ENCODE measurements at places on chromosomes 2 and 18. TPM values are rescaled to one million over a fixed set of nuclear protein-coding genes. Genes with fewer than 3 reads are reported as not detected.

DNA sequence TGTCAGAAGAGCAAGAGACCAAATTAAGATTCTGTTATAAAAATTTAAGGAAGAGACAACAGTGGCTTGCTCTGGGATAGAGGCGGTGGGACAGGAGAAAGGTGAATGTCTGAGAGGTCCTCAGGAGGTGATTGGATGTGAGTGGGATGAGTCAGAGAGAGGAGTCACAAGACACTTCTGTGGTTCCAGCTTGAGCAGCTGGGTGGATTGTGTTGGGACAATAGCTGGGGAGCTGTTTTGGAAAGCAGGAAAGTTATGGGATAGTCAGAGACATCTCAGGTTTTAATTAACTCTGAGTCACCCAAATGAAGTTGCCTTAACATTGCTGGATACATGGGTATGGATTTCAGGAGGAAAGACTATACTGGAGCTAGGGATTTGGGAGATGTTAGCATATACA is 218.0 kb upstream of the TRIB2 start:
- DNase-seq: peak; percentile 65

DNA sequence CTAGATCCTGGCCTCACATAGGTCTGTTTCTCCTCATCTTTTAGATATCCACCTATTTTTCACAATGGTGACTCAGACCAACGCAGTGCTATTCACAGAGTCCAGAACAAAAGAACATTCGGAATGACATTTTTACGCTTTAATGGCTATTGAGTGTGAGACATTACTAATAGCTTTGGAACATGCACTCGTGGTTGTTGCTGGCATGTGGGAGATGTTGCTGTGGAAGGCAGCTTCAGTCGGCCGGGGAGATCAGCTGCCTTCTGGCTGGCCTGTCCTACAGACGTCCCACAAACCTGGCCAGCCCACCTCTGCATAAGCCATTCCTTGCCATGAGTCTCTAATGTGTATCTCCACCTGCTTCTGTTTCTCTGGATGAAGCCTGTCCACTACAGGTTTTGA is 3.4 kb downstream of the MBP start:
- peak; percentile 76 for DNase-seq

The SLC5A7 gene
- total RNA-seq: not detected

DNA sequence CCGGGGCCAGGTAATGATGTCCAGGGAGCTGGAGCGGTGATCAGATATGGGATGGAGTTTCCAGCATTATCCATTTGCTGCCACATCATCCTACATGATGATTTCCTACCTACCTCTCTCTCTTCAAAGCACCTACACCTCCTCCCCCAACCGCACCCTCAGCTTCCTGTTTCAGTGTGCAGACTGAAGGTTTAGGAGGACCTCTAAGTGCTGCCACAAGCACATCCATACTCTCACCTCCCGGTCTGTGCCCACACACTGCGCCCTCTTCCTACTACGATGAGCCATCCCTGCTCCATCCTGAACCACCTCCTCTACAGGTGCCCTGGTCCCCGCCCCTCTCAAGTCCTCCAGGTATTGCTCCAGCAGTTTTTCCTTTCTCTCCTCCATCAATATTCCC is 123.7 kb downstream of the ALPK2 start:
- DNase-seq: no peak

The BCS1L gene
- 59.9 TPM for total RNA-seq

- no peak for DNase-seq
These were observed 1.8 kb upstream of the CRYGB start for GRCh38 chr2:208147759-208148158.

DNA sequence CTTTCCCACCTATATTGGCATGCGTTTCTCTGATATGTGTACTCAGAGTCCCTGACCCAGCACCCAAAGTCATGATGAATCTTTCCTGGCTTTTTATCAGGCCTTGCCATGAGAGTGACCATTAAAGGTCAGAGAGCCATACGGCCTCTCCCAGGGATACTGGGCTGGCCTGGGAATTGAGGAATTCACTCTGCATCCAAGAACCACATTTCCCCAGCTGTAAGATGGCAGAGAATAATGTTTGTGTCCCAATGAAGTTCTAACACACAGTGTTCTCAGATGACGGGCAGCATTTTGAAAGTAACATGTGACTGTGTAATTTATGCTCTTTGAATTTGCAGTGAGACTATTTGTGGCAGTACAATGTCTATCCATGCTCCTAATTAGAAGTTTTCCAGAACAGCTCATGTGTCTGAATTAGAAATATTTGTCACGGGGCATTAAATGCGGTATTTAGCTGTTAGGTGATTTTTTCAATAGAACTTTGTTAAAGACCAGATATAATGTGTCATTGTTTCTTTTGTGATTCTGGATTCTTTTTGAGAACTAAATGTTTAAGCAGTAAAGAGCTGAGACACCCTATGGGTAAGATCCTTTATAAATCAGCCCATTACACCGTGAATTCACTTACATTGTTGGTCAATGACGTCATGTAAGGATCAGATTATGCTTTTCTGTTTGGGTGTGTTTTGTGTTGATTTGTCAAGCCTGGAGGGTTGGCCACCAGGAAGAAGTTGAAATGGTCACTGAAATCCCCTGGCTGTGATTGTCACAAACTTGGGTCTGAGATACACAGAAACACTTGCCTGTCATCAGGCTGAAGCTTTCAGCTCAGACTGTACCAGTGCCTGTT is 7.3 kb upstream of the SLC3A1 start:
- DNase-seq: peak; percentile 68

DNA sequence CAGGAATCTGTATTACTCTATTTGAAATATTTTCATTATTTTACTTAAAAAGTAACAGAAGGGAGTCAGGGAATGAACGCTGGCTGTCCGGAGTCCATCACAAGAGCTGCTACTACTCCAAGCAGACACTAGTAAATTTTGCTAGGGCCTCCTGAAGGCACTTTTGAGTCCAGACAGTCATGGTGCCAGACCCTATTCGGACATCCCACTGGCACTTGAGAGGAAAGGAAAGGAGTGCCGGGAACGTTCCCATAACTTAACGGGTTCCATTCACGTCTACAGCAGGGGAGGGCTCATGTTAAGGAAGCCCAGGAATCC is 563 bp upstream of the GMCL1 start:
- DNase-seq: no peak

DNA sequence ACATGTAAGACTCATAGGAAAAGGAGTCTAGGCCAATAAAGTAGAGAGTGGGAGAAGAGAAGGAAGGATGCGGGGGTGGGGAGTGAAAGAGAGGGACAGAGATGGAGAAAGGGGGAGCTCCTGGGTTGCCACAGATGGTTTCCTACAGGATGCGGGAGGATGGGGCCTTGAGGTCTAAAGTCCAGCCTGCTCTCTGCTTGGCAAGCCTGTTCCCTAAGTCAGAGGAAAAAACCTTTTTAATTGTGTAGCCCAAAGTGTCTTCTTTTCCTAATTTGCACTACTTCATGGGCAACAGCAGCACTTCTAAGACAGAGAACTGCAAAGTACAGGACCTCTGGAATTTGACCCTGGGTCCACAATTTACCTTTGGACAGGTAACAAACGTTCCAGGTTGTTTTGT is 1.4 kb upstream of the FAM110C start:
- no peak for DNase-seq

GRCh38 chr2:183623227-183623626 is 499.0 kb downstream of the NUP35 start:
- DNase-seq: no peak

The TBR1 gene
- not detected for total RNA-seq

- DNase-seq: no peak
These were observed 479.5 kb downstream of the ARHGAP15 start for GRCh38 chr2:143608758-143609157.

GRCh38 chr18:50401888-50402287 is 27.0 kb downstream of the SKA1 start:
- DNase-seq: peak; percentile 37

- no peak for DNase-seq
These were observed 51.2 kb downstream of the SLC14A2 start for GRCh38 chr18:45666520-45666919.

The ASXL3 gene
- total RNA-seq: 0.29 TPM

The MITD1 gene
- total RNA-seq: 37.2 TPM

DNA sequence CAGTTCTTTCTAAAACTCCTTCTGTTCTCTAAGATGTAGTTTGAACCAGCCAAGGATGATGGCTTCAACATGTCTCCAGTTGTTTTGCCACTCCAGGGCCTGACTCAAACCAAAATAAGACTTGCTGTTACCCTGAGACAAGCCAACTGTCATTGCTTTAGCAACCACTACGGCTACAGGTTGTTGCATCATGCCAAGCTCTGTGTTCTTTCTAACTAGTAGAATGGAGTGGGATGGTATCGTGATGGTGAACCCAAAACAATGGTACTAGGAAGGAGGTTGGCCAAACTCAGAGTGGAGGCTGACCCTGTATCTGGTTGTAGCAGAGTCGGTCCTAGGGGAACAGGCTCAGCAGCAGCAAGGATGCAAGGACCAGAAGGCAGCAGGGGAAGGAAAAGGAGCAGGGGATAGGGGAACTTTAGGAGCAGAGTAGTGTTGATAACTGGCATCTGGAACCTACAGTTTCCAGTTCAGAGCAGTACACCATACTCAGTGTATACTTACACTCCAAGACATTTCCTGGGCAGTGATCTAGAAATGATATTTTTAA is 51.6 kb downstream of the PDK1 start:
- no peak for DNase-seq

GRCh38 chr2:165122521-165122920 is 81.3 kb downstream of the SCN3A start:
- DNase-seq: no peak

The NAGK gene
- 65.8 TPM for total RNA-seq

The TLX2 gene
- total RNA-seq: not detected

The DSG3 gene
- total RNA-seq: not detected

The KIF1A gene
- 16.2 TPM for total RNA-seq

The ST8SIA3 gene
- total RNA-seq: not detected

The TTC21B gene
- 16.3 TPM for total RNA-seq

DNA sequence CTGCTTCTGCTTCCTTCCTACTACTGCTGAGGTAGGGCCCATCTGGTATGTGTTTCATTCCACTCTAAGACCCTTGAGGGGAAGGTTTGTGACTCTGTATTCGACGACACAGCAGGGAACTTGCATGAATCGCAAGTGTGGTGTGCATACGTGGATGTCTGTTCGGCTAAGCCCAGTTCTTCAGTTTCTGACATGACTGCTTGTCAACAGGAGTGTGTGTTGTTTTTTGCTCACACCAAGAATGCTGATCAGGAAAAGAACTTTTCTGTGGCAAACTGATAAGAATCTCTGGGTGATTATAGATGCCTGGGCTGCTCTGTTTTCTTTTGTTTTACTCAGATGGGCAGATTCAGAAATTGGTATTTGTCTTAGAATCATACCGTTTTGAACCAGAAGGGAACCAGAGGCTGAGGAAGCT is 22.0 kb downstream of the TNFRSF11A start:
- peak; percentile 13 for DNase-seq

The ELOA2 gene
- total RNA-seq: not detected

The NYAP2 gene
- total RNA-seq: not detected

GRCh38 chr2:58866040-58866439 is 624.9 kb upstream of the FANCL start:
- peak; percentile 11 for DNase-seq

DNA sequence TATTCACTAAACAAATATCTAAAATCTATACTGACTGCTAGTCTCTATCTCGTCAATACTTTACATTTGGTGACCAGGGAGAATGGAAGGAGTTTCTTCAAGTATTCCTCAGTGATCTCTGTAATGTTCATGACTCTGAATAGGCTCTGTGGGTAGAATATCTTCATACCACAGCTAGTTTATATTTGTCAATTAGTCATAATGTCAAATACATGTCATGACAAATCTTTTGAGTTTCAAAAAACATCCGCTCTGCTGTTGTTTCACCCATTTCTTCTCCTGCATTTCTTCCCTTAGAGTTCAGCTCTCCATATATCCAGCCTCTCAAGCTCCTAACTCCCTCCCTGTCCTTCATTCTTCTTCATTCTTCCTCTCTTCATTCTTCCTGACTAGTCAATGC is 206.5 kb upstream of the FANCL start:
- DNase-seq: no peak

- no peak for DNase-seq
These were observed 1541.1 kb downstream of the LRP1B start for GRCh38 chr2:140589696-140590095.

DNA sequence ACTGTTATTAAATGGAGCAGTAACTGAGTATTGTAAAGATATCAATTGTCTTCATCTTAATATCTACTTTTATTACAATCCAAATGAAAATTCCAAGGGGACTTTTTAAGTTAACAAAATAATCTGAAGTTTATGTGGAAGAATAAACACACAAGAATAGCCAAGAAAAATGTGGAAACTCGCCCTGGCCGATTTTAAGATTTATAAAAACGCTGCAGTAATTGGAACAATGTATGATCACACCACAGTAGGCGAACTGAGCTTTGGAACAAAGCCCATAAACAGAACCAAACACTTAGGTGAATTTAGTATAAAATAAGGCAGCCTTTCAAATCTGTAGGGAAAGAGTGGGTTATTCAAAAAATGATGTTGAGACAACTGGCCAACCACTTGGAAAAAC is 96.3 kb downstream of the ANTXR1 start:
- no peak for DNase-seq

GRCh38 chr2:241703032-241703604 is 1.3 kb downstream of the ING5 start:
- DNase-seq: peak; percentile 18

GRCh38 chr18:69817335-69817940 is 130.2 kb downstream of the CD226 start:
- peak; percentile 19 for DNase-seq

- no peak for DNase-seq
These were observed 79.6 kb downstream of the TEX51 start for GRCh38 chr2:126978333-126978732.

The SIX3 gene
- 0.24 TPM for total RNA-seq
